ENCODE measurements at places on chromosomes 7 and 10. TPM values are rescaled to one million over a fixed set of nuclear protein-coding genes. Genes with fewer than 3 reads are reported as not detected.

NUDT13 gene
- 0.59 TPM for total RNA-seq

- no peak for DNase-seq
These were observed 24.7 kb downstream of the ADK start for GRCh38 chr10:74175510-74176379.

TSPAN13 gene
- 19.7 TPM for total RNA-seq

GRCh38 chr7:27992097-27992496 lies 188.5 kb downstream of the JAZF1 start:
- DNase-seq, result peak; percentile 54

DNA sequence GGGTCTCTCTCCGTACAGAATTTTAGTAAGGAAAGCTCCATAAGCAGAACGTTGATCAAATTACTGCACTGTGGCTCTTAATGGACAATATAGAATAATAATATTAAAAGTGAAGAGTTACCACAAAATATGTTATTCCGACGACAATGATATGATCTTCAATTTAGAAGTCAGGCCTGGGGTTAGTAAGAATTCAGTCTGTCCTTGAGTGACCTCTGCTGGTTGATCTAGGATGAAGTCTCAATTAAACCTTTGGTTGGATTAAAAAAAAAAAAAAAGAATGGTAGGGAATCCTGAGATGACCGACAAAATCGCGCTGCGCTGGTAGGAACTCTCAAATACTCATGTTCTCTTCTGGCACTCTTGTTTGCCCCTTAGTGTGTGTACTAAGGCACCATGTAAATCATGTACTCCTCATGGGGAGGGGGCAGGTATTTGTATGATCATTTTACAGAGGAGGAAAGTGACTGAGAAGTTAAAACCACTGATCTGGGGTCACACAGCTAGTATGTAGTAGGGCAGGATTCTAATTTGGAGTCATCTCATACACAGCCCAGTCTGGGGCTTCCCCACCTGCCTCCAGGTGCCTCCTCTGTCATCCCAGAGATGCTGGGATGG lies 161.3 kb upstream of the NPVF start:
- peak; percentile 73 for DNase-seq

- DNase-seq, result no peak
These were observed 168.2 kb downstream of the SND1 start for GRCh38 chr7:127819975-127820731.

NEUROG3 gene
- total RNA-seq, result not detected

SPDYE2 gene
- total RNA-seq, result not detected

DNA sequence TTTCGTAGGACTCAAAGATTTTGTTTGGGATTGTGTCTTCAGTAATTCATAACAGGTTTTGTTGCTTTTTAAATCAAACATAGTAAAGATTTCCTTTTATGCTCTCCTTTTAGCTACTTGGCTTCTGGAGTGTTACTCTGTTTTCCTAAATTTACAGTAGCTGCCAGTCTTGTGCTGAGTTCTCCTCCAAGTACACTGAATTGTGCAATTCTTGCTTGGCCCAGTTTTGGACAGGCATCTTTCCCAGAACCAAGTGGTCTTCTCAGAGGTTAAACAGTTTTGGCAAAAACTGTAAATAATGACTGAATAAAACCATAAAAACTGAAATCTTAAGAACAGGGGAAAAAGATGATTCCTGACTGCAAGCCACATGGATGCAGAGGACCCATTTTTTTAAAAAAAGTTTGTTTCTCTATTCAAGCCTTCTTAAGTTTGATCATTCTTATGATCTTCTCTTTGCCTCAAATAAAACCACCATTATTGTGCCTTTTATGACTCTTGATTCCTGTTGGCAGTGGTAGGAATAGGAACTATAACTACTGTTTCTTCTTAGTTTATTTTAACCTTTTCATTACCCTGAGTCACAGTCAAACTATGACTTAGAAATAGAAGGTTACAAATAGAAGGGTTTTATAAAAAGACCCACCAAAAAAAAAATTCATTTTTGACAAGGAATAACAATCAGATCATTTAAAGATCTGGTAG lies 88.0 kb downstream of the MDFIC start:
- DNase-seq, result peak; percentile 54
